ENCODE measurements at places on chromosomes 5 and 9.
A peak's percentile ranks its signal among the peaks of the same experiment; 100 is the strongest.

GRCh38 chr5:122951658-122952057 is 84.9 kb downstream of the PPIC start:
- DNase-seq: no peak

DNA sequence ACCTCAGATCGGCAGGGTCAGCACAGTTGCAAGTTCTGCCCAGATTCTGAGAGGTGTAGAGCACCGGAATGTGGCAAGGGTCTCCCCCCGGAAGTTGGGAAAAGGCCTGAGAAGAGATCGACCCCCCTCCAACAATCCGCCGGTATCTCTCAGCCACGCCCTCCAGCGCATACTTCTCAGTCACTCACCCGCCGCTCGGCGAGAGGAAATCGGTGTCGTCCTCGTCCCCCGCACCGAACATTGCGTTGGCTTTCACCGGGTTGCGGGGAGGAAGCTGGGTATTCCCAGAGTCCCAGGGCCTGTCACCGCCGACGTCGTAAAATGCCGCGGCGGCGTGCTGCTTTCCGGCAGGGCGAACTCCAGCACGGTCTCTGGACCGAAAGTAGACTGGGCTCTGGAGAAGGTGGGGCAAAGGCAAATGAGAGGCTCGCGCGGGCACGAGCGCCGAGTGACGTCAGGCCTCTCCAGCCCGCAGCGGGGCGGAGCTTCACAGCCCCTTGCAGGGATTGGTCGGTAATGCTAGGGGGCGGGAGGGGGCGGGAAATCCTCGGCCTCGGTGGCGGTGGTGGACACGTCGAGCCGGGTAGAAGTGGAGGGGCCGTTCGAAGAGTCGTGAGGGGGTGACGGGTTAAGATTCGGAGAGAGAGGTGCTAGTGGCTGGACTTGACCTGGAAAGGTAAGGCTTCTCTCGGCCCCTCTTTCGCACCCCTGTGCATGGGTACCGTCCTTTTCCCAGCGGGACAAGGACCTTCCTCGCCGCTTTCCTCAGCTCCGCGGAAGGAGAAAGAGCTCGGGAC is at the start of the genes FKBP15 and SLC31A1:
Gene FKBP15 (minus strand): TSS at position 275 of the 797 bp plus-strand sequence. CDS start 34 bp downstream, at position 241.
Gene SLC31A1 (plus strand): TSS at position 542 of the 797 bp plus-strand sequence. CDS start 34,605 bp downstream, outside the sequence.
- DNase-seq: peak; percentile 91

GRCh38 chr5:36068751-36069281 is 2.1 kb upstream of the UGT3A2 start:
- no peak for DNase-seq

DNA sequence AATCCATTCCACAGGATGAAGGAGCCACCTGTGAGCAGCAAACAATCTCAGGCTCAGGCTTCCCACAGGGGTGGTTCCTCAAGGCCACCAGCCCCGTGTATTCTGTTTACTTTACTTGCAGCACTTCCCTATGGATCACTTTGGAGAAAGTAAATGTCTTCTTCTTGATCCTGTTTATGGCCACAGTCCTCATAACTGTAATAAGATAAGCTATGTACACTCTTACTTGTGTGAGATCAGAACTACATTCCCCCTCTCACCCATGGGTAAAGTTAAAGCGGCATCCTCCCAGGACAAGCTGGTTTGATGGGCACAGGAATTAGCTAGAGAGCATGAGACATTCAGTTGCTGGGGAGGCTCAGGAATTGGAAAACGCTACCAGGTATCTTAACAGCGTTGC is 86.1 kb downstream of the TMEM215 start:
- no peak for DNase-seq

DNA sequence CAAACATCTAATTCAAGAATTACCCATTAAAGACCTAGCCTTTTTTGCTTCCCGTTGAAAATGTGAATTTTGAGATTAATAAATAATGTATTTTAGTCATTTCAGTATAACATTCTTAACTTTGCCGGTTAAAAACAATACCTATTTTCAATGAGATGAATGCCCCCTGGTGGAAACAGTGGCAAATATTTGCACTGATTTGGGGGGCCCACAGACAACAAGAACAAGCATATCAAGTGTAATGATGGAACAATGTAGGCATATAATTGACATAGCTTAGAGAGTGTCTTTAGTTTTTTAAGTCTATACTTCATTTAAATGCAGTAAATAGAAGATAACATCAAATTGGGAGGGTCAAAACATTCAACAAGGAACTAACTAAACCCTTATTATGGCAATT is 111.9 kb downstream of the NTRK2 start:
- DNase-seq: no peak

DNA sequence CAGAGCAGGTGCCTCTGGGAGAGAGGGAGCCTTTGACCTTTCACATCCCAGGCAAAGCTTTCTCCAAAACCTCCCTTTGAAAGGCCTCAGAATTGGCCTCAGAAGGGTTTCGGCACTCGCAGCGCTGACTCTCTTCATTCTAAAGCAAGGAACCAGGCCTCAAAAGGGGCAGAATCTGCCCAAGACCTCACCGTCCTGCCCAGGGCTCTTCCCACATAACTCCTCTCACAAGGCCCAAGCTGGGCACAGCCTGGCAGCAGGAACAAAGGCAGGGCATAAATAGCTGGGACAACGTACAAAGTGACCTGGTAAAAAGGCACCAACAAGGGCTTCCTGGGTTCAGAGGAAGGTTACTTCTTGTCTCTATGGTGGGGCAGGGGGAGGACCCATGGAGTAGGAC is 166.3 kb upstream of the FSTL4 start:
- no peak for DNase-seq

- DNase-seq: no peak
Observed at GRCh38 chr9:76591256-76591950, 132.4 kb downstream of the GCNT1 start.

DNA sequence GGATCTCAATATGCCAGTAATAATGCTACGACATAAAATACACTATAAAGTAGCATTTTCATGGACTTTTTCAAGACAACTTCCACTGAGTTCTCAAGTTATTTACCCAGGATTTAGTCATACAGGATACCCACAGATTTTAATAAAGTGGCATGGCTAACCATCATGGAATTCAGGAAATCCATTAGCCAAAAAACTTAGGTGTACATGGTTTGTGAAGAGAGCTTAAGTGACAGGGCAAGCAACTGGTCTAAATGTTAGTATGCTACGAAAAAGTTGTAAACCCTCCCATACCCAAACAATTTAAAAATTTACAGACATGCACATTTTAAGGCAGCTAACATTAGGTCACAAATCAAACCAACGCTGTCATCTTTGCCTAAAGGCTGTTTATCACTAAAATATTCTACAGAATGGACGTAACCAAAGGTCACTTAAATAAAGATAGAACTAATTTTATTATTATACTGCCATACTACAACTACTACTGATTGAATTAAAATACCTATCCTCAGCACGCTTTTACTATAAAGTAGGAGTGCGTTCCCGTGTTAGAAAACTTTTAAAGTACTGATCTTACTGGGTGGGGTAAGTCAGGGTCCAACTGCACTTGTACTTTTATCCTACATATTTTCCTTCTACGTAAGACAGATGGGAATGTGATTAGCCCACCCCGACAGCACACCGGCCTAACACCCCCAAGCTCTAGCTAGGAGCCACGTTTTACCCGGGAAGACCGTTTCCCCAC is 1.1 kb downstream of the UBTD2 start:
- DNase-seq: no peak

DNA sequence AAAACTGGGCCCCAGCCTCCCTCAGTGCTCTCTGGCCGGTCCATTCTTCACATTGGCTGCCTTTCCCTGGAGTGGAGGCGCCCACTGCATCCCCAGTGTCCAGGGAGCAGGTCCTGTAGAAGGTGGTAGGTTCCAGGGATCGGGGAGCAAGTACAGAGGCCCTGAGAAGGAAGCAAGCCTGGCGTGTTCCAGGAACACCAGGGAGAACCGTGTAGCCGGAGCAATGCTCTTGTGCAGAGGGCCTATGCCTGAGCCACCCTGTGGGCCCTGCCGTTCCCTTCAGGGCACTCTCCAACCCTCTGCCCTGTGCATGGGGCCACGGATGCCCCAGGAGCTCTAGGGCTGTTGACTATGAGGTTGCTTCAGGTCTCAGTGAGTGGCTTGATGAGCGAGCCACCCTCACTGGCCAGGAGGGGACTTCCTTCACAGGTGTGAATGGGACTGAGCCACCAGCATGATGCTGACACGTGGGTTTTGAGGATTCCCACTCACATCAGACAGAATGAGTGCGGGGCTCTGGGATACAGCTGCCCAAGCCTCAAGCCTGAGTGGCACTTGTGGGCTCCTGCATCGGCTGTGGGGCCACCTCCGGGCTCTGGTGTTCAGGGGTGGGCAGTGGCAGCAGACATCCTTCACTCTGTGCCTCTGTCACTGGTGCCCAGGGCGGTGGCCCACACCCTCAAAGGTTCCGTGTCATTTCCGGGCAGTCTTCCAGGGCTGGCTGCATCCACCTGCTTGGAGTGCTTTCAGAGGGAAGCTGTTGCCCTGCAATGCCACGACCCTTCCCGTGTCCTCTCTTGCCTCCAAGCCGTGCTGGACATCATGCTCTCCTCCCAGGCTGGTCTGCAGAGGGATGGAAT is 54.4 kb downstream of the ADAMTS2 start:
- DNase-seq: no peak

GRCh38 chr9:90251316-90251715 is 391.3 kb downstream of the DIRAS2 start:
- no peak for DNase-seq

DNA sequence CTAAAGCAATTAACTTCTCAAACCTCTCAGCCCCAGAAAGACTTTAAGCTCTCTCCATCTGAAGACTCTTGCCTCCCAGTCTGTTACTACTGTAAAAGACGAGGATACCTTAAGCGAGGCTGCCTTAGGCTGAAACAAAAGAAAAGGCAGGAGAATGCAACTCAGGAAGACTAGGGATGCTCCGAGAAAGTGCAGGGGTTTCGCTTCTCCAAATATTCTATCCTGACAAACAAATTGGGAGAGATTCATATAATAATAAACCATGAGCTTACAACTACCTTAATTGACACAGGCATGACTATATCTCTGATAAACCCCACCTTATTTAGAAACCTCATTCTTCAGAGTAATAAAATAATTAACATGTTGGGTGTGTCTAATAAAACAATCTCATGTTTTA is 4.9 kb upstream of the UGT3A1 start:
- DNase-seq: no peak

- DNase-seq: no peak
Observed at GRCh38 chr5:77957516-77957915, 181.4 kb upstream of the TBCA start.

GRCh38 chr5:10842823-10843222 is 81.8 kb upstream of the DAP start:
- DNase-seq: no peak

DNA sequence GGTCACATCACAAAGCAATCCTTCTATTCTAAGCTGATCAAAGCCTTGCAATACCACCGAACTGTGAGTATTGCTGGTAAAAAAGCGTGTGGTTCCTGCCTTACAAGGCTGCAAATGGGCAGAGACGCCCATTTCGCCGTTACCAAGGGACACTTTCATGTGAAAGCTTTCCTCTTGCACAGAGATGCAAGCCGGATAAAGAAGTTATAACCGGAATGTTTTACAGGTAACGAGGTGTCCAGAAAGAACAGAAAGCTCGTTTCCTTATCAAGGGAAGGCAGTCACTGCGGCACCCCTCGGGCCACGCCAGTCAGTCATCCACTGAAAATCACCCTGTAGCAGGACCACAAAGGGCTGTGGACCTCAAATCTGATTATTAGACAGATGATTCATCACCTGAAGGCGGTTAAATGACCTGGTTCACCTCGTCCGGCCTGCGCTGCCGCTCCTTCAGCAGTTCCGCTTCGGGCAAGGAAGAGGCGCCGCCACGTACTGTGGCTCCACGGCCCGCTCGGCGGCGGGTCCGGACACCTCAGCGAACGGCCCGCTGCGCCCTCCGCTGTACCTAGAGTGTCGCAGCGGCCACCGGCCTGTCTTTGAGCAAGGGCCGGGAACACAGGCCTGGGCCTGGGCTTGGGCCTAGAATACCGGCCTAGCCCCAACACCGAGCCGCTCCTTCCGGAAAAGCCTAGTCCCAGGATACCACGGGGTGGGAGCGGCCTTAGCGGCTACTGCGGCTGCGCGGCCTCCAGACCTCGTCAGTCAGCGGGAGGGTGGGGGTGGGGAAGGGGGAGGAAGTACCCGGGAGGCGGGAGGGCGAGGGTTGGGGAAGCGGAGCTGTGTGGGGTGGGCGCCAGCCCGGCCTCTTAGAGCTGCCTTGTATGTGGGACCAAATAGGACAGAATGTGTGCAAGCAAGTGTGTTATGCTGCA is at the start of gene KLHL9:
Gene KLHL9 (minus strand): TSS at position 704 of the 932 bp plus-strand sequence. CDS start 545 bp downstream, at position 159.
- peak; percentile 67 for DNase-seq

- DNase-seq: no peak
Observed at GRCh38 chr5:105840800-105841199, 1829.9 kb downstream of the EFNA5 start.

DNA sequence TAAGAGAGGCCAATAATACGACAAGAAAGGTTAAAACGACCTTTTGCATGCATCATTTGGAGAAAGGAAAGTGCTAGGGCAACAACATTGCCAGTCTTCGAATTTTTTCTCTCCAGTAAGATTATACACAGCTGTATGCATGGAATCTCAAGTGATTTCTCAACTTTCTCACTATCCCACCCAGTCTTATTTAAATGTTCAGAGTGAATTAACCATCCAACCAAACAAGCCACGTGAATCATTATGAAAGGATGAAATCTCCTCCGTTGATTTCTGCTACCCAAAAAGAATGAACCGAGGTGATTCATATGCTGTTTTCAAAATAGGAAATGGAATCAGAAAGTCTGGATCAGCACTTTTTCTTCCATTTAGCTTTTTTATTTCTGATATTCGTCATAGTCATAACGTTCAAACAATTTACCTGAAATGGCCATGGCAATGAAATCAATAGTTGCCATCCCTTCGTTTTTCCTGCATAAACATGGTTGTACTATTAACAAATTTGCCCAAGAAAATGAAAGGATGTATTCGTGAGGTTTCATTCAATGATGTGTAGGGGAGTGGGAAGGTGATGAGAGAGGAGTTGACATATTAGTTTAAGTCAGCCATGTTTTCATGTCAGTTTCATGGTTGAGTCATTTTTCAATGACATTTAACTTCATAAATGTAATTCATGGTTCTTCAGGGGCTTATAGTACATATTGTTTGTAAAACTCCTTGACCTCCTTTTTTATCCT is 170.9 kb upstream of the WWC1 start:
- DNase-seq: no peak

DNA sequence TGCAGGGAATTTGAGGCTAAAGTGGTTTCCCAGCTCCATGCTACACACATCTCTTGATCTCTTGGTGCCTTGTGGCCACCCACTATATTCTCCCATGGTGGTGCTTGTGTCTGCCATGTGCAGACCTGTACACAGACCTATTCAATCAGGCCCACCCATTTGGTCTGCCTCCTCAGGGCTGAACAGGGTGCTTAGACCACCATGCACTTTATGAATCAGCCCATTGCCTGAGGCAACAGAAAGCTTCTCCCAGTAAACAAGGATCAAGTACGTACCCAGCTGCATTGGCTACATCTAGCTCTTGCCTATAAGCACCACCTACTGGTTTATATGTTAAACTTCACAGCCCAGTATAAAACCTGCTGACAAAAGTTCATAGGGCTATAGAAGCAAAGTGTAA is 664.3 kb upstream of the EDIL3 start:
- DNase-seq: no peak

- no peak for DNase-seq
Observed at GRCh38 chr9:120868339-120868675, 8.7 kb downstream of the PHF19 start.

- no peak for DNase-seq
Observed at GRCh38 chr9:114483499-114483898, 21.8 kb downstream of the WHRN start.
